ENCODE measurements at places on chromosomes 11 and 22.

DNA sequence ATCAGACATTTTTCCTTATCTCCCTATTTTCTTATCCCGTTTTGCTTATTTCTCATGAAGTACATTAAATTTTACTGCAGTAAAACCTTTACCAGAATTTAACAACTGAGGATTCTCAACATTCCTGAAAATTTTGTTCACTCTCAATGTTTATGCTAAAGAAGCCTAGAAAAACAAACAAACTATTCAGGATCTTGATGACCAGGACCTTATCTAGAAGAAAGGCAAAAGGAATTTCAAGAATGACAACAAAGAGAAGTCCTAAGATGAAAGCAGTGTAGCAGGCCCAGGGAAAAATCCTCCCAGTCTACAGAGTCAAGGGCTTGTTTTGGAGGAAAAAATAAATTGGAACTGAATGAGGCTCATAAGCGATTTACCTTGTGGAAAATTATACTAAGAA, 283.3 kb upstream of the ARHGAP42 start:
- no peak for DNase-seq

DNA sequence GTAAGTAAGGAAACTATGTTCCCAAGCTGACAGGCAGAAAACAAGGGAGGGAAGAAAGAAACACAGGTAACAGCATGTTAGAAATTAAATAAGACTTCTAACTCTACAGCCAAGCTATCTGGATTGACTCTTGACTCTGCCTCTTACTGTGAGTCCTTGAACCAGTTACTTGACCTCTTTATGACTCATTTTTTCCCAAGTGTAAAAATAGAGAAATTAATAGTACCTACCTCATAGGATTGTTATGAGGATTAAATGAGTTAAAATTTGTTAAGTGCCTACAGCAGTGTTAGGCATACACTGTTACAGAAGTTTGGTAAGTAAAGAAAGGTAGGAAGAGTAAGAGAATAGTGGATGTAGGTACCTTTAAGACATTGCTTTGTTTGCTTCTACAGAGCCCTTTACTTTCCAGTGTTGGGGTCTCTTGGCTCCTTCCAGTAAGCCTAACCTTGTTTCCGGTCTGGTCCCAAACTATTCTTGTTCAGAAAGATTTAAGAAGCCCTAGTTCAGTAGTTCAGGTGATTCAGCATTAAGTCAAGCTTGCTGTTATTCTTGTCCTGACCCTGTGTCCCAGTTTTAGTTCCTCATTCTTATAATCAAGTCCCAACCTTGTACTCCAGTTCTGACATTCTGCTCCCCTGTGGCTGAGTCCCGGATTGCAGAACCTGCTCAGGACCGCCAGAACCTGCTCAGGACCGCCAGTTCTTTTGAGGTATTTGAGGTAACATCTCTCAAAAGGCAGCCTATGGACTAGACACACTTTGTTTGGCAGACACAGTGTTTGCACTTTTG, 963.4 kb upstream of the CCDC90B start:
- DNase-seq, result no peak

DNA sequence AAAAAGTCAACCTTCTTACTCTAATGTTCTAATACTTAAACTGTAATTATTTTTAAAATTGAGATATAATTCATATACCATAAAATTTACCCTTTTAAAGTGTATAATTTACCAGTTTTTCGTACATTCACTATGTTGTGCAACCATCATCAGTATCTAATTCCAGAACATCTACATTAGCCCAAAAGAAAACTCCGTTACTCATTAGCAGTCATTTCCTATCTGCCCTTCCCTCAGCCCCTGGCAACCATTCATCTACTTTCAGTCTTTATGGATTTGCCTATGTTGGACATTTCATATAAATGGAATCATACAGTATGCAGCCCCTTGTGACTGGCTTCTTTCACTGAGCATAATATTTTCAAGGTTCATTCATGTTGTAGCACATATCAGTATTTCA, 22.2 kb downstream of the SGSM3 start:
- DNase-seq, result no peak

- DNase-seq, result no peak
Measured at GRCh38 chr22:36687516-36687915, 16.0 kb downstream of the CACNG2 start.

GRCh38 chr22:47322854-47323253, 560.4 kb downstream of the TBC1D22A start:
- no peak for DNase-seq

DNA sequence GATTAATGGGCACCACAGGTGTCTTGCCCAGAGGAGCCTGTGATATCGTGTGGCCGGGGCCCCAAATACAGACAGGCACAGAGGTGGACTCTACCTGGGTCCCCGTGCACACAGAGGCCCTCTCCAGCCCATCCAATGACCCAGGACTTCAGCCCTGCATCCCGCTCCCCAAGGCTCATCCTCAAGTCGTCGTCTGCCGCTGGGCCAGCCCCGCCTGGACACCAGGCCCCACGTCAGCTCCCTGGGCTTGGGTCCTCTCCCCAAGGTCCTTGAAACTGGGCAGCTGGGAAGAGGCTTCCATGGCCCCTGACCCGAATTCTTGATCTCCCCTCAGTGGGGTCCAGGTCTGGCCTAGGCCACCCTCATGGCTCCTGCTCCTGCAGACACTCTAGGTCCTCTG, 20.2 kb downstream of the SHISAL1 start:
- DNase-seq, result no peak

GRCh38 chr11:59180168-59180776, 8.3 kb downstream of the DTX4 start:
- DNase-seq, result no peak

GRCh38 chr11:15665368-15665871, 550.7 kb downstream of the INSC start:
- DNase-seq, result no peak

DNA sequence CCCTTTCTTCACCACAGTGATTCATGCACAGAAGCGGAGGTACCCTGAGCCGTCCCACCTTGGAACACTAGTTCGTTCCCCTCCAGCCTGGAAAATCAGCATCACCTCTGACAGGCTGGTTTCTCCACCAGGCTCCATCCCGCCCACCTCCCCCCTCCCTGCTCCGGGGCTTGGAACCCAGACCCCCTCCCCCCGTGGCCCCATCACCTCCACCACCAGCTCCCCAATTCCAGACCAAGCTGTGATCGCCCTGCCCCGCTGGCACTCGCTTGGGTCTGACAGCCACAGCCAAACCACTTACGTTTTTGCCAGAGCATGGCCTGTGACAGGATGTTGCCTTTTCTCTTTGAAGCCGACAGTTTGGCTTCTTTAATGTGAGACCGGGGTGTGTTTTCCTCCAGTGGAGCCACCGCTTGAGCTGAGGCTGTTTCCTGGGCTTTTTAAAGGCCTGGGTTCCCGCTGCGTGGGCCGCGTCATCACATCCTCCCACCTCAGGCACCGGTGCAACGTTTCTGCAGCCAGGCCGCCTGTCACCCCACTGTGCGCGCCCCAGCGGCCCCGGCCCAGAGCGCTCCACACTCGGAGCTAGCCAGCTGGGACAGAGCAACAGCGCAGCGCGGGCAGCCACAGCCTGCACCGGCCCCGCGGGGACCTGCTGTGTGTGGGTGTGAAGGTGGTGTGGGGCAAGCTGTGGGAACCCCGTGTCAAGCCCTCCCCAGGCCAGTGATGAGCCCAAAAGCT, at the start of gene POU2AF1:
Gene POU2AF1, minus strand, starts transcription at position 415 of the 741 bp plus-strand sequence. Its CDS starts 98 bp downstream, at position 317.
- peak; percentile 30 for DNase-seq

GRCh38 chr11:109697140-109697843, 275.3 kb downstream of the C11orf87 start:
- DNase-seq, result no peak

DNA sequence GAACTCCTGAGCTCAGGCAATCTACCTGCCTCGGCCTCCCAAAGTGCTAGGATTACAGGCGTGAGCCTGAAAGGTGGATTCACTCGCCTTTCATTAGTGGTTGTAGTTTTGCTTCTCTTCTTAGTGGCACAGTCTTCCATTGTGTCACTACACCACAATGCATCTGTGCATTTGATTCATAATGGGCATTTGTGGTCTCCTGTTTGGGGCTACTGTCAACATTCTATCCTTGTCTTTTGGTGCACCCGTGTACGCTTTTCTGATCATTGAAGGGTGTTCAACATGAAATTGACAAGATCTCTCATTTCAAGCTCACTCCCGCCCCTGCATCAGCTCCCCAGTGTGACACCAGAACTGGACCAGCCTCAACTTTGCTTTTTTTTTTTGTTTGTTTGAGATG, 2.0 kb upstream of the SYT12 start:
- no peak for DNase-seq

DNA sequence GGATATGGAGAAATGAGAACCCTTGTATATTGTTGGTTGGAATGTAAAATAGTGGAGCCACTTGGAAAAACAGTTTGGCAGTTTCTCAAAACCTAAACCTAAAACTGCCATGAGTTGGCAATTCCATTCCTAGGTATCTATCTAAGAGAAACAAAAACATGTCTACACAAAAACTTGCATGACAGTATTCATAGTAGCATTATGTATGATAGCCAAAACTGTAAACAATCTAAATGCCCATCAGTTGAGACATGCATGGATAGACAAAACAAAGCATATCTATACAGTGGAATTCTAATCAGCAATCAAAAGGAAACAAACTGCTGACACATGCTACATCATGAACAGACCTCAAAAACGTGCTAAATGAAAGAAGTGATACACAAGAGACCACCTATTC, 34.9 kb downstream of the TRAF6 start:
- DNase-seq, result no peak

- no peak for DNase-seq
Measured at GRCh38 chr22:44821741-44822475, 69.5 kb downstream of the ARHGAP8 start.

DNA sequence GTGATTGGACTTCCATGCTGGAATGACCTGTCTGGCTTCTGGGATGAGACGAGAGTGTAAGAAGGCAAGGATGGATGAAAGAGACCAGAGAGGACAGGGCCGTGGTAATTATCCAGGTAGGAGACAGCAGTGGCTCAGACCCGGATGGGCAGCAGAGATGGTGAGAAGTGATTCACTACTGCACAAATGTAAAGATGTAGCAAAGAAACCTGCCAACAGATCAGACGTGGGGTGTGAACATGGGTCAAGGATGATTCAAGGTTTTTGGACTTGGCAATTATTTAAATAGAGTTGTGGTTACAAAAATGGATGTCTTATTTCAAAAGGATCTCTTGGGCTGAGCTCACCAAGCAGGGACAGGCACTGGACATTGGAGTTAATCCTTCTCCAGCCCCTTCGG, 32.7 kb downstream of the RIBC2 start:
- no peak for DNase-seq

DNA sequence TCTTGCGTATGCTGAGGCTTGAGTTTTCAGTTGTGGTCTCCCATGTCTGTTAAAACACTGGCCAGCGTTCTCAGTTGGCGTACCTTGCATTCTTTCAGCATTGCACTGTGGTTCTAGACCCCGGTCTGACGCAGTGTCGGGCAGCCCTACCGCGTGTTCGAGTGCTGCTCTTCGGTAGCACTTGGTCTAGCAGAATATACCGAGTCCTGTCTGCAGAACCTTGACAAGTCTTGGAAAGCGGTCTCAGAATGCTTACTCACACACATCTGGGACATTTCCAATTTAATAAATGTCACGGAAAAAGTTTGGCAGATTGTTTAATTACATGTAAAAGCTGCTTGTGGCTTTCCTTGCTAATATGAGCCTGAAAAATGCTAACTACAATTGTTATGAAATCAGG, 32.6 kb downstream of the PPFIA1 start:
- no peak for DNase-seq

DNA sequence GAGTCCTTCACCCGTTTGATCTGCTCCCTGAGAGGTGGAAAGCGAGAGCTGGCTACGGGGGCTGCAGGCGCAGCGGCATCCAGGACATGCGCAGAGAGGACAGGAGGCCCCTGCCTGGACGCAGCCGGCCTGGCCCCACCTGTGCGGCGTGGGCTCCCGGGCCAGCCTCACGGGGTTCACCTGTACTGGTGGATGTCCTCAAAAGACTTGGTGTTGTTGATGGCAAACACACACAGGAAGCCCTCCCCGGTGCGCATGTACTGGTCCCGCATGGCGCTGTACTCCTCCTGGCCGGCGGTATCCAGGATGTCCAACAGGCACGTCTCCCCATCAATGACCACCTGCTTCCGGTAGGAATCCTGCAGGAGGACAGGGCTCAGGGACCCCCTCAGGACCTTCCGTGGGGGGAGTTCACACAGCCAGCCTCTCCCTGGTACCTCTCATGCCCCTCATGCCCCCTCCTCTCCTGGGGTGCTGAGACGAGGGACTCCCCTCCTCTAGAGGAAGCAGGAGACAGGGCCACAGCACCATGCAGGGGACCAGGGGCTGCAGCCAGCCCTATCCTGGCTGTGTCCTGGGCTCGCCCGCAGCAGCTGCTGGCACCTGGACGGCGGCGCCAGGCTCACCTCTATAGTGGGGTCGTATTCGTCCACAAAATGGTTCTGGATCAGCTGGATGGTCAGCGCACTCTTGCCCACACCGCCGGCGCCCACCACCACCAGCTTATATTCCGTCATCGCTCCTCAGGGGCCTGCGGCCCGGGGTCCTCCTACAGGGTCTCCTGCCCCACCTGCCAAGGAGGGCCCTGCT, 1.6 kb downstream of the HRAS start:
- no peak for DNase-seq

DNA sequence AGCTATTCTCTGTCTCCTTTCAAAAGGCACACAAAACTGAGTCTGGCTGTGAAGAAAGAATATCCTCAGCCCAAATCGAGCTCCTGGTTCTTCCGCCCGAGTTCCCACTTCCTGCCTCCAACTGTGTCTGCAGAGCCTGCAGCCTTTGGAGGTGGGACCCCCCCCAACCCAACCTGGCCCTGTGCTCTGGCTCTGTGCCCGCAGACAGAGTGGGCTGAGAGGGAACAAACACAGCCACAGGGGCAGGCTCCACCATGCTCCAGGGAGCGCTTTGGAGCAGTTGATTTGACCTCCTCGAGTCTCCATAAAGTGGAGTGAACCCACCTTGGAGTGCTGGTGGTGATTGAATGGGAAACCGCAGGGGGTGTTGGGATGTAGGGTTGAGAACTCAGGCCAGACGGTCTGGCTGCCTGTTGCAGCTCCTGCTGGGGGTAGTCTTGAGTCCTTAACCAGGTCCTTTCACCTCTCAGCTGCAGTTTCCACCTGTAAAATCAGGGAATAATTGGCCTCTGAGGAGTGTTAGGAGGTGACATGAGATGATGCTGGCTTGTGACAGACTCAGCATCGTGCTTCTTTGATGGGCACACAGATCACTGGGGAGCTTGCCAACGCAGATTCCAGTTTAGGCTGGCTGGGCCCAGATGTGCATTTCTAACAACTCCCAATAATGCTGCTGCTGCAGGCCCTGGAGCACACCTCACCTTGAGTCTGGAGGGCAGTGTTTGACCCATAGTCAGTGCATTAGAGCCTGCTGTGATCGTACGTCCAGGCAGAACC, 11.4 kb downstream of the DAGLA start:
- no peak for DNase-seq

GRCh38 chr22:40211476-40212054, 33.8 kb downstream of the TNRC6B start:
- DNase-seq, result no peak

DNA sequence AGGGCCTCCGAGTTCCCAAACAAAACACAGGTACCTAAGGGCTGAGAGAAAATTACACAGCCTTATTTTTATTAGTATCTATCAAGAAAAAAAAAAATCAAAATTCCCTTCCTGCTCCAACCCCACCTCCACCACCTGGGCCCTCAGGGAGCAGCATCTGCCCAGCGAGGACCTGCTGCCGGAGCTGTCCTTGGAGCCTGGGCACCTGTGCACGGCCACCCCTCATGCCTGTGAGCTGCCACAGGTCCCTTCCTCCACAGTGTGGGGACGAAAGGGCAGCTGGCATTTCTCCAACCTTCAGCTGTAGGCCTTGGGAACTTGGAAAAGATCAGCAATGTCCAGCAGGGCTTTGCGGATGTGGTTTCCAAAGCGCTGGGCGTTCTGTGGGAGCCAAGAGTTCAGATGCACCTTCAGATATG, 6.3 kb upstream of the SYCE3 start:
- no peak for DNase-seq
